HS-5 (cell line): ENCODE measurements at places on chromosomes 16 and 17.

GRCh38 chr16:50509521-50510341 is 38.5 kb upstream of the NKD1 start:
- DNase-seq: no peak

GRCh38 chr16:81175325-81175891 is 63.1 kb upstream of the BCO1 start:
- no peak for DNase-seq

DNA sequence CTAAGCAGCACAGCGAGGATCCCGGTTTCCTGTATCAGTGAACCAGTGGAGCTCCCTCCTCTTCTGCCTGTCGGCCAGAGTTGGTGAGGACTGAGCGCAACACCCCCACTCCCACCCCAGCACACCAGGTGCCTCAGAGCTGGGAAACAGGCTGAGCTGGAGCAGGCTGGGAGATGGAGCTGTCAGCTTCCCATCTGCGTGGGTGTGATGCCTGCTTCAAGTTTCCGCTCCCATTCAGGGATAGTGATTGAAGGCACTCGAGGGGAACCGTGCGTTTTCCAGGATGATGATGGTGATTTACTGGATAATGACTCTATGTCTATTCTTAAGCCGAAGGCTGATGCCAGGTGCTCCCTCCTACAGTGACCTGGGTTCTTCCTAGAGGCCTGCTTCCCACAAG is 144.5 kb downstream of the TMEM132E start:
- no peak for DNase-seq

DNA sequence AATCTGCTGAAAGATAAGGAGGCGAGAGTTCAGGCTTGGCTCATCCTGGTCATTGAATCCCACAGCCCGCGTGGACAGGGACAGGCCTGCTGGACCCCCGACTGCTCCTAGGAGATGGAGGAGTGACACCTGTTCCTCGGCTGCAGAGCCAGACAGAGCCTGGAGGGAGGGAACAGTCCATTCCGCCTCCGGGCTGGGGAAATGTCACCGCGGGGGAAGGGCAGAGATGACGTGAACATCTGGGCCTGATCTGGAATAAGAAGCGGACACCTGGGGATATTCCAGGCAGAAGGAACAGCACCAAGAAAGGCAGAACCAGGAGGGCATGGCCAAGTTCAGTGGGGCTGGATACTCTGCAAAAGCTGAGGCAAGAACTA is 1.5 kb downstream of the ZNF747 start:
- no peak for DNase-seq

GRCh38 chr17:73954951-73955350 is 248.5 kb upstream of the RPL38 start:
- no peak for DNase-seq

DNA sequence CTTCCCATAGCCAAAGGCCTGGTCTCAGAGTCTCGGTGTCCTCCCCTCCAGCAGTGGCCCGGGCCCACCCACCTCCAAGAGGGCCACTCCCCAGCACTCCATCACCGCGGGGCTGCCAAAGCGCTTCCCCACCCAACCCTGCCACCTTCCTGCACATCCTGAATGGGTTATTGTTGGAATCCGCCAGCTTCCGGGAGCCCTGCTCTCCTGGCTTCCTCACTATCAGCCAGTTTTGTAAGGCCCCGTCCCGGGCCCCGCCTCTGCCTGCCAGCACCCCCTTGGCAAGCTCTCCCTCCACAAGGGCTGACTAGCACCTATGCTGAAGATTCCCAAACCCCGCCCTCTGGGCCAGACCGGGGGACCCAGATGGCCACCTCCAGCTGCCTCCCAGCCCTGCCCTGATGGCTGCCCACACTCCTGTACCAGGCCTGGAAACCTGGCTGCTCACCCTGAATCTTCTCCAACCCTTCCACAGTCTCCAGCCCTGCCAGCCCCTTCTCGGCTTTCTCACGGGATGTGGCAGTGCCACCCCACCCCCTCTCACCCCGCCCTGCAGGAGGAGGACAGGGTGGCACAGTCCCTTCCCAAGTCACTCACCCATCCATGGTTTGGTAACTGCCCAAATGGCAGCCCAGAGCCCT is 14.4 kb downstream of the MYBBP1A start:
- DNase-seq: no peak

GRCh38 chr16:1506494-1507213 is 13.5 kb downstream of the TELO2 start:
- no peak for DNase-seq

DNA sequence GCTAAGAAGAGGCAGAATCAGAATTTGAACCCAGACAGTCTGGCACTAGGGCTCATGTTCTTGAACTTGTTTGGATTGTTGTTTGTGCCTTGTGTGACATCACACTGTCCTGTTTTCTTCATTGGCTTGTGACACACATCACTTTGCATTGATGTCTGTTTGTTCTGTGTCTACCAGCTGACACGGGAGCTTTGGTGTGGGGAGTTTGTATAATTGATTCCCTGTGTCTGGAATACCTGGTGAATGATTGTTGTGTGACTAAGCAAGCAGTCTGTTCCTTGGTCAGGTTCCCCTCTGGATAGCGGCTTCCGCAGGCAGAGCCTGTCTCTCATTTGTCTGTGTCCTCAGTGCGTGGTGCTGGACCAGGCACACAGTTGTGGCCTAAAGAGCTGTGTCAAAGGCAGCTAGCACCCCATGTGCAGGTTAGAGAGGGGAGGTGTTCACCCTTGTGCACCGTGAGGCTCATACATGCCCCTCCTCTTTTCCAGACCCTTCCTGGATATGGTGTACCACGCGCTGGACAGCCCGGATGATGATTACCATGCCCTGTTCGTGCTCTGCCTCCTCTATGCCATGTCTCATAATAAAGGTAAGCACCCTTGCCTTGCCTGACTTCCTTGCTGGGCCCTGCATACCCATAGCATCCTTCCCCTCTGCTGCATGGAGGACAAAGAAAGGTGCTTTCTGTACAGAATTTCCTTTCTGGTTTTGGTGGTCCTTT is 80.1 kb downstream of the CLEC16A start:
- DNase-seq: peak; percentile 29

DNA sequence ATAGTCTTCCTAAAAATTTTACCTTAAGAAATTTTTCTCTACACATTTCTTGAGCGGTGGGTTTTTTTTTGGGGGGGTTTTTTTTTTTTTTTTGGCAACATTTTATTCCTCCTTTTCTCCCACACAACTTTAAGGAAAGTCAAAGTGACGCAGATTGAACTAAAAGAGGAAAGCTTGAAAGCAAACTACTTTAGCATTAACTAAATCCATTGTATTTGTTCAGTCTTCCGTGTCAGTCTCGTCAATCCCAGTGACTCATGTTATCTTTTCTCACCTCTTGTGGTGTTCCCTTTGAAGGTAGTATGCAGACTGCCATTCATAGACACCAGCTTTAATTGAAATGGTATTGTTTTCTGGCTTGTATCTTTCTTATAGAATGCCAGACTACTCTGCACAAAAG is 39.3 kb downstream of the TADA2A start:
- DNase-seq: no peak

GRCh38 chr16:11254913-11255736 is 879 bp downstream of the SOCS1 start:
- no peak for DNase-seq

DNA sequence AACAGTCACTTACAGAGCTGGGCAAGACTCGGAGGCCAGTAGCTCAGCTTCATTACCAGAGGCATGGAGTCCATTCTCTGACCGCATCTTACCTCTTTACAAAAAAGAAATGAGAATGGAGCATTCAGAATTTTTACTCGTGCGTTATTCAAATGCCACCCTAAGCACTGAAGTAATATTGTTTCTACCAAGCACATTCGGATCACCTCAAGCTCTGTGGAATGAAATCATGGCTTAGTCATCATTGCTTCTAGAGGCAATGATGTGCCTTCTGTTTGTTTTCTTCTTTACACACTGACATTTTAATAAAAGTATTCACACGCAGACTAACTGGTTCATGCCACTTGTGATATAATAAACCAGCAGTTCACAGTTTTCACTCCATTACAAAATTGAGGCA is 206.8 kb downstream of the PHKB start:
- DNase-seq: no peak
